ENCODE measurements at places on chromosomes 11 and 22.
A peak's percentile ranks its signal among the peaks of the same experiment; 100 is the strongest.

GRCh38 chr11:100769617-100770016, 82.5 kb downstream of the ARHGAP42 start:
- no peak for DNase-seq

DNA sequence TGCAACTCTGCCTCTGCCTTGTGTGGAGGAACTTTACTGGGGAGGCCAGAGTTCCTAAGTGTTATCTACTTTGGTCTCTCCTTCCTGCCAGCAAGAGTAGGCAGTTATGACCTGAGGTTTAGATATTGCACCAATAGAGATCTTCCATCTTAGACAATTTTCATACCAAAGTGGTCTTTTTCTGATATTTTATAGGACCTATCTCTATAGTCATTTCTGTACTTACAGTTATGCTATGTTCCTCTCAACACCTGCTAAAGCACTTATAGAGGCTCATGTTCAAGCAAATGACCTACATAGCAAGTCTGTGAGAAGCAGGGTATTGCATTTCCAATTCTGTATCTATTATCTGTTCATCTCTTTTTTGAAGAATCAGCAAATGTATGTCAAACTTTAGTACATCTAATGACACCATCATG, 80.8 kb downstream of the HORMAD2 start:
- no peak for DNase-seq

DNA sequence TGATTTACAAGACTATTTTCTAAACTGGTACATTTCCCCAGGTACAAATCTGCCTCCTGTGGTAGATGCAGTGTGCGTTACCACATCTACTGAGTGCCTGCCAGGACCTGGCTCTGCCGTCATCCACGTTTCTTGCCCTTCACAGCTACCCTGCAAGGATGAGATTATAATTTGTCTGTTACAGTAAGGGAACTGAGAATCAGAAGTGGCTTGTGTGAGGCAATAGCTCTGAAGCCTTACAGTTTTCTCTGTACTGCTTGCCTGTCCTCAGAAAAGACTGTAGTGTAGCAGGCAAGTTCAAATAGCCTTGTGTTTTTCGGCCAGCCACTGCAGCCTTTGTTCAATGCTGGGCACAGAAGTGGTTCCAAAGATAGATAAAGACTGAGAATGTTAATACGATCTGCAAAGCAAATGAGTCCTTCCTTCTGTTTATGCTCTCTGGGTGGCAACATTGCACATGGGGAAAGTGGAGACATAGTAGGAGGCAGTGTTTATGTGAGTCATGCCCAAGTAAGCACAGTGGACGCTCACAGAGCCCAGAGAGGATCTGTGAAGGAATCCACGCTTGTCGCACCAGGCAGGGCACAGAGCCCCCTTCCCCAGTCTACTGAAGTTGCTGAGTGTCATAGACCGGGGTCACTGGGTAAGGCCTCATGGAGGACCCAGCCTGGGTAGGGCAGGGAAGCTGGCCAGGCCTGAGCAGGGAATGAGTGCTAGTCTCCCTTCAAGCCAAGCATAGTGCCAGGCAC, 49.1 kb downstream of the MICAL2 start:
- no peak for DNase-seq

DNA sequence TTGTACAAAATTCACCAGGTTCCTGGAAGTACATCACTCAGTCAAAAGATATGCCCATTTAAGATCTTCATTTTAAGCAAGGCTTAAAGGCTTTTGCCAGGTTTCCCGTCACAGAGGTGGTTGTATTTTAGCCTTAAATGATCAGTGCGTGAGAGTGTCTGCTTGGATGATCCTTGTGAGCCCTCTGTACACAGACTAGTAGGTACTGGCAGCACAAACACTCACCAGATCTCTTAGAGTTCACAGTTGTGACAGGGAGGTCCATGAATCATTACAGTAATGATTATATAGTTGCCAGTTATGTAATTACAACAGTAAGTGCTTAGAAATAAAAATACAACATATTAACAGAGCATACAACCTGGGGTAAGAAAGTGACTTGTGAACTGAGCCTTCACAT, 84.2 kb upstream of the SLC25A18 start:
- DNase-seq: no peak

- DNase-seq: peak; percentile 21
Observed at GRCh38 chr11:128389461-128389976, 197.8 kb downstream of the ETS1 start.

- DNase-seq: no peak
Observed at GRCh38 chr22:39900306-39901227, at the start of gene GRAP2. TSS of gene GRAP2 (plus strand) at chr22:39901084. CDS start at chr22:39947107, 46,023 bp downstream.

- DNase-seq: peak; percentile 13
Observed at GRCh38 chr11:92531065-92531739, 306.6 kb downstream of the FAT3 start.

DNA sequence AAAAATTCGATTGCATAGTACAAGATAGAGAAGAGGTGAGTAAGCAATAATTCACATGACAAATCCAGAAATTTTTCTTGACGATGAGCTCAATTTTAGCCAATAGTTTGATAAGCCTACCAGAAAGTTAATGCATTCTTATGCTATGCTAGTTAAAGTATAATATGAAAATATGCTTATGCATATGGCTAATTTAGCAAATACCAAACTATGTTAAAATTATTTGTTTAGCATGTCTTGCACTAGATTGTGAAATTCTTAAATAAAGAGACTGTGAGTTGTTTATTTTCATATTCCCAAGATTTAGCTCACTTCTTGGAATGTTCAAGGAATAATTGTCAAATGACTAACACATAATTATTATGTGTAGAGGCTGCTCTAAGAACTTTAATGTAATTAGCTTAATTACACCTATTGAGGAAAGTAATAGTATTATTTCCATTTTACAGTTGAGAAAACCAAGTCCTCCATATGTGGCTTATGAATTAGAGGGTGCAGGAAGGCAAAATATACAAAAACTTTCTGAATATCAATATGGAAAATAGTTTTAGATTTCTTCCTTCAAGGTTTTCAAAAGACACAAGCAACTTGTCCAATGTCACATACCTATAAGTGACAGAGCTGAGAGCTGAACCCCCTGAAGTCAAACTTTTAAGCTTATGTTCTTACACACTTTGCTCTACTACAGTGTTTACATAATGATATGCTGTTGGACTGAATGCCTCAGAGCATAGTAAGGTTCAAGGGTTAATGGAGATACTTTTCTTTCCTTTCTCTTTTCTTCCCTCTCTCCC, 45.9 kb upstream of the ARHGAP20 start:
- DNase-seq: no peak

Data from retina (tissue), 1 donor.